ENCODE measurements at places on chromosomes 11 and 22. TPM values are rescaled to one million over a fixed set of nuclear protein-coding genes. Genes with fewer than 3 reads are reported as not detected.
A peak's percentile ranks its signal among the peaks of the same experiment; 100 is the strongest.

Gene MEI1
- total RNA-seq = 3.9 TPM

Gene TCP11L1
- 15.6 TPM for total RNA-seq

DNA sequence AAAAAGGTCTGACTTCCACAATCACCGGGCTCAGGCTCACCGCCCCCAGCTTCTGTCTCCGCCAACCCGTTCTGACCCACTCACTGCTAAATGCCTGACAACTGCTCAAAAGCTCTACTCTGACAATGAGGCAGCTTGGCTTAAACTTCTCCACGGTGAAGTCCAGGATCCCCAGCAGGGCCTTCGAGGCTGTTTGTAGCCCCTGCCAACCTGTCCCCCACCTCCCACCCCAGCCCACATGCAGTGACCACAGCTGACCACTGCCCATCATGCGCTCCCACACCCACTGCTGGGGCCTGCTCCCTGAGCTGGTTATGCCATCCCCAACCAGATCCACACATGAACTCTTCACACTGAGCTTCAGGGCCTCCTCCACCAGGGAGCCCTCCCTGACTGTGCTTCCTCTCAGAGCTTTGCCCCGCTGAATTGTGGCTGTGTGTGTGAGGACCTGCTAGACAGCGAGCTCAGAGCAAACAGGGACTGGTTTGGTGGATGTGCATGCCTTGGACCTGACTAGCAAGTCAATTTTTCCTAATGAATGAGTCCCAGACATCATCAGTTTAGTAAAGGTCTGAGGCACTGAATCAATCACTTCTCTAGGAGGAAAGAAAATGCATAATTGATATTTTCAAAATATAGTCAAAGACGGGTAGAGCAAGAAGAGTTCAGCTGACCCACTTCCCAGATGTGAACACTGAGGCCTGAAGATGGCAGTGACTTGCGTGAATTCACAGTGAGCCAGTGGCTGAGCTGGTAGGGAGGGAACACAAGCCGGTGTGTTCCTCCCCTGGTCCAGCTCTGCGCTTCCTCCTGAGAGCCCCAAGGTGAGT is 7.7 kb downstream of the LRRC32 start:
- DNase-seq = no peak

- DNase-seq = peak; percentile 35
Observed at GRCh38 chr22:19933341-19934241, 8.0 kb upstream of the COMT start.
